ENCODE measurements at places on chromosomes 2 and 18.

DNA sequence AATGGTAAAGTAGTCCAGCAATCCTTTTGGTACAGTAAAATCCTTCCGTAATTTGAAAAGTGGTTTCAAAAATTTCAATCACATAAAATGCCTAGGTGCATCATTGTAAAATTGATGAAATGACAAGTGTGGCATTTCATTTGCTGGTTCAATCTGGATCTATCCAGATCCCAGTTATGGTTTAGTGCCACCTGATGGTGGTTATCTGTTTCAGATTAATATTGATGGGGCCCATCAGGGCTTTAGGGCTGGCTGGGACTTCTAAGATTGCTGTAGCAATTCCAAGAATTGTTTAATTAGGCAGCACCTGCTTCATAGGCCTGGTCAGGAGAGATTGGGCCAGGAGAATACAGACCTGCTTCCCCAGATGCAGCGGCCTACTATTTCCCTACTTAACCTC is 55.5 kb upstream of the PIK3C3 start:
- DNase-seq: no peak

- no peak for DNase-seq
Observed at GRCh38 chr2:15841776-15842560, 98.4 kb upstream of the MYCN start.

DNA sequence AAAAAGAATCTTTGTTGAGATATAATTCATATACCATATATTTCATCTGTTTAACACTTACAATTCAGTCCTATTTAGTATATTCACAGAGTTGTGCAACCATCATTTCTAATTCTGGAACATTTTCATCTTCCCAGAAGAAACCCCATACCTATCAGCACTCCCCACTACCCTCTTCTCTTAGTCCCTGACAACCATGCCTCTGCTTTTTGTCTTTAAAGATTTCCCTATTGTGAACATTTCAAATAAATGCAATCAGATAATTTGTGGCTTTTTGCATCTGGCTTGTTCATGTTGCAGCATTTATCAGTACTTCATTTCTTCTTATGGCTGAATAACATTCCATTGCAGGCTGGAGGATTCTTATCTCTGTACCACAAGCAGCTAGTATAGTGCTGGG is 305.9 kb upstream of the MEX3C start:
- DNase-seq: no peak

- DNase-seq: no peak
Observed at GRCh38 chr2:127607399-127607908, 38.5 kb upstream of the GPR17 start.

GRCh38 chr2:27025861-27026851 is 6.6 kb upstream of the TMEM214 start:
- DNase-seq: no peak

DNA sequence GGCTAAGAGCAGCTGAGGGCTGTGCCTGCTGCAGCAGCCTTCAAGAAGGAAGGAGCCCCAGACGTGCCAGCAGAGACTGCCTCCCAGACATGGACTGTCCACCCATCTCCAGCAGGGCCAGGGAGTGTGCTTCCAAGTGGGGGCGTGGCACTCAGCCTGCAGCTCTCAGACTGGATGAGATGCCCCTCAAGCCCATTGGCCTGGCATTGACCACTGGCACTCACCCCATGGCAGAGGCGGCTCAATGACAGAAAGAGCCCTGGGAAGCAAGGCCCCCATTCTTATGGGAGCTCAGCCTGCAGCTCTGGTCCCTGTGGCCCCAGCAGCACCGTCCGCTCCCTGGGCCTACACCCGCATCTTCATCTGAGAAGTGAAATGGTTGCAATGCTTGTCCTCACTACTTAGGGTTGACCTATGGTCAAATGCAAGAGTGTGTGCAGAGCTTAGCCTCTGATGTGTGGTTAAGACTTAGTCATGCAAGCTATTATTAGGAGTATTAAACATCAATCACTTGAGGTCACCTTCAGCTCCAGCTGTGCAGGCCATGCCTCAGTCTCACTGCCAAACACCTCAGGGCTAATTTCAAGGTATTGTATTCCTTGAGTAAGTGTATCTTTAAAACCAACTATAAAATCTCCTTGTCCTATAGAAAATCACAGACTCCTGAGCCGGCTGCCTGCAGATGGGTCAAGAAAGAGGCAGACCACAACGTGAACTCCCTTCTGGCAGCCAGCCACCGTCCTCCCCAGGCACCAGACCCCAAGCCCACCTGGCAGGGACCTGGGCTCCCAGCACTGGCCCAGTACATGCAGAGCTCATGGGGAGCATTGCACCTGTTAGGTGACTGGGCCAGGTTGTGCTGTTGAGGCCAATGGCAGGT is 194.8 kb downstream of the NDUFA10 start:
- DNase-seq: no peak

GRCh38 chr2:84231478-84231877 is 227.6 kb downstream of the SUCLG1 start:
- DNase-seq: no peak

DNA sequence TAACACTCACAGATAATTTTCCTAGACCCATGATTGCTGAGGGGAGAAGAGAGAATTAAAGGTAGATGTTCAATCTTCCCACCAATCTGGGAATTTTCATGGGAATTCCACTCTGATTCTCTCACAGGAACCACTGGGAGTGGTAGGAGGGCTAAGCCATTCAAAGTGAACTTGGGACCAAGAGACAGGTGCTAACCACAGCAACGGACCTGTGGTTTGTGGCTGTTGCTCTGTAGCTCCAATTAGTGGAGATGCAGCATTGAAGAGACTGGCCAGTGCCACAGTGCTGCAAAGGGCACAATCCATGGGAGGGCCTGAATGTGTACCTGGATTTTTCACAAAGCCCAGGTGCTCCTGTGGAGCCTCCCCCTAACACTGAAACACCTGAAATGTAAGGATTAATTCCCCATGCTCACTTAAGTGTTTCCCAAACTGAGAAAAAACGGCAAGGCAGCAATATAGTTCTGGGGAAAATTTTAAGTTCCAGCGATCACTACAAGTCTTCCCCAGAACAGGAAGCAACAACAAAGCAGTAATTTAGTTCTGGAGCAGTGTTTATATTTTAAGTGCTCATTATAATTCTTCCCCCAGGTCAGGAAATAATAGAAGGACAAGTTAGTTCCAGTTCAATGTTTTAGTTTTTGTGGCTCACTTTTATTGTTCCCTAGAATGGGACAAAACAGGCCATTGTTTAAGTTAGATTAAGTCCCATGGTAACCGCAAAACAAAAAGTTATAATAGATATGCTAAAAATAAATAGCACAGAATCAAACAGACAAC is 1045.8 kb downstream of the CNTNAP5 start:
- no peak for DNase-seq

GRCh38 chr18:58168221-58168620 is 124.2 kb downstream of the NEDD4L start:
- DNase-seq: no peak

GRCh38 chr18:50401888-50402287 is 27.0 kb downstream of the SKA1 start:
- no peak for DNase-seq

GRCh38 chr2:146458585-146458984 is 1386.2 kb upstream of the ACVR2A start:
- no peak for DNase-seq

- no peak for DNase-seq
Observed at GRCh38 chr2:85854166-85854509, 34.7 kb downstream of the ST3GAL5 start.

DNA sequence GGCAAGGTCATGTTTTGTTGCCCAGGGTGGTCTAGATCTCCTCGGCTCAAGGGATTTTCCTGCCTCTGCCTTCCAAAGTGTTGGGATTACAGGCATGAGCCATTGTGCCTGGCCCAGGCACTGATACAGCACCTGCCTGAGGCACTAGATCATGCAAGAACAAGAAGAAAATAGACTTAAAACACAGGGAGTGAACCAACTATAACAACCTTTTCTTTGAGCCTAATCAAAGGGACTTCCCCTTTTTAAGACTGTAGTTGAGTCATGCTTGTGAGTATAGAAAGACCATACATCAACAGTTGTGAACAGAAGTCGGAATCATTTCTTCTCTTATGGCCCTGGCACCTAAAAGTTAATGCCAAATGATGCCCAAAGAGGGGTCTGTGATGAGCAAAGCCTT is 47.9 kb upstream of the MAPRE2 start:
- DNase-seq: no peak

- no peak for DNase-seq
Observed at GRCh38 chr2:30678410-30679137, 128.7 kb downstream of the CAPN13 start.

GRCh38 chr2:156505696-156506095 is 69.5 kb downstream of the GPD2 start:
- DNase-seq: no peak

- DNase-seq: peak; percentile 18
Observed at GRCh38 chr2:63663013-63663864, 74.5 kb downstream of the MDH1 start.

All from HCEC 1CT (cell line).